ENCODE measurements at places on chromosomes 4 and X.

DNA sequence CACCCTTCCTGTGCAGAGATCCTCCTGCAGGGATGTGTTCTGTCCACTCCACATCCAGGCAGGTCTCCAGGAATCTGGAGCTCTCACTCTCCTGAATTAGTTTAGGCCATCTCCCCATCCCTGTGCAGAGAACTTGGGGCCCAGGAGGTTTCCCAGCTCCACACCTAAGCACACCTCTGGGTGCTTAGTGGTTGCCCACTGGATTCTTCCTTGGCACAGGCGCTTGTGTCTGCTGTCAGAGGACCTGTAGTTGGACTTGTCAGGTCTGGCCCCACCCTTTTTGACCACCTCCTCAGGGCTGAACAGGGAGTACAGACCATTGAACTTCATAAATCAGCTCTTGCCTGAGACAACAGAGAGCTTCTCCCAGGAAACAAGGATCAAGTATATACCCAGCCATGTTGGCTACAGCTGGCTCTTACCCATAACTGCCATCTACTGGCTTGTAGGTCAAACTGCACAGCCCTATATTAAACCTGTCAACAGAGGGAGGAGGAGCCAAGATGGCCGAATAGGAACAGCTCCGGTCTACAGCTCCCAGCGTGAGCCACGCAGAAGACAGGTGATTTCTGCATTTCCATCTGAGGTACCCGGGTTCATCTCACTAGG is 275.5 kb downstream of the PPARGC1A start:
- DNase-seq, result no peak

- DNase-seq, result no peak
Measured at GRCh38 chrX:36856849-36857248, 151.3 kb upstream of the FAM47C start.

DNA sequence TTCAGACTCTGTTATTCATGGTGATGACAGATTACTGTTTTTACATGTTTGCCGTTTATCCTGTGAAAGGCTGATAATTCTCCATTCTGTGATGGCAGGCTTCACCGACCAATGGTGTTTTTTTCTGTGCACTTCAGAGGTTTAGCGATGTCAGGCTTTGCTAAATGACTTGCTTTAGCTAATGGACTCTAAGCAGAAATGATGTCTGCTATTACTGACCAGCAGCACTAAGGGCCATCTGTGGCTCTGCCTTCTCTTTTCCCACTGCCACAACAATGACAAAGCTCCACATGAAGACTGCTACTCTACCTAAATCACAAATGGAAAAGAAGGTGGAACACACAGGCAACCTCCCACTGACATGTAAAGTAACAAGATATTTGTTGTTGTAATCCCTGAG is 68.4 kb upstream of the ALB start:
- no peak for DNase-seq

GRCh38 chrX:40391662-40392061 is 189.1 kb upstream of the ATP6AP2 start:
- no peak for DNase-seq

DNA sequence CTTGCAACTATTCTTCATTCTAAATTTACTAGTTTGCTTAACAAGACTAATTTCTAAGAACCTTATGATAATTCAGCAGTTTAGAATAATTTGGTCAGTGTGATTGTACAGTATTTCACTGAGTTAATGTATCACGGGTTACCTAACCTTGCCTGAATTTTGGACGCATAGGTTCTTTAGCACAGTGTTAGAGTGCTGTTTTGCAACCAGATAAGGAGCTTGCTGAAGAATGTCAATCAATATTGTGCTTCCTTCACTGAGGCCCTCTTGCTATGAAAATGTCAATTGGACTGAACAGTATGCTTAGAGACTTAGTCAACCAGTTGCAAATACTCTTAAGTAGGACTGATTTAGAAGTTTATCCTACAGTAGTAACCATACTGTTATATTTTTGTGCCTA is 19.6 kb downstream of the VAMP7 start:
- no peak for DNase-seq

- no peak for DNase-seq
Measured at GRCh38 chr4:168441412-168441811, 38.9 kb downstream of the DDX60L start.

- DNase-seq, result no peak
Measured at GRCh38 chr4:97396605-97397004, 746.7 kb downstream of the STPG2 start.

DNA sequence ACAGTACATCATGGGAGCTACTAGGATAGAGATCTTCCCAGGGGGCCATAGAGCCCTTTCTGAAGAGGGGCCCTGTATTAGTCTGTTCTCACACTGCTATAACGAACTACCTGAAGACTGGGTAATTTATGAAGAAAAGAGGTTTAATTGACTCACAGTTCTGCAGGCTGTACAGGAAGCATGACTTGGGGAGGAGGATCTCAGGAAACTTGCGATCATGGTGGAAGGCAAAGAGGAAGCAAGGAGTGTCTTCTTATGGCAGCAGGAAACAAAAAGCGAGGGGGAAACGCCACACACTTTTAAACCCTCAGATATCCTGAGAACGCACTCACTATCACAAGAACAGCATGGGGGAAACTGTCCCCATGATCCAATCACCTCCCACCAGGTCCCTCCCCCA is 4.2 kb upstream of the SLC9A6 start:
- no peak for DNase-seq

DNA sequence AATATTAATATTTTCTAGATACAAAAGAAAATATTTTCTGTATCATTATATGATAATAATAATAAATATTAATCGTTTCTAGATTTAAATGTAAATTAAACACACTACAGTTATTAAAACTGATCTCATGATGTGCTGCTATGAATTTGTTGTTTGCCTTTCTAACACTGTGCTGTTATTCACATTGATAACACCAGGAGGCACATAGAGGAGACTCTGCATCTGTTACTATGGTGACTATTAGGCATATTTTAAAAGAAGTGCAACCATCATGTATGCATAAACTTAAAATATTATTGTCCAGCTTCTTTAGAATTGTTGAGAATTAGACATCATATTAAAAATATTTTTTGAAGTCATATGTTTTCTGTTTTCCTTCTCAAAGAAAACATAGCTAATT is 11.8 kb upstream of the PDGFC start:
- DNase-seq, result no peak

DNA sequence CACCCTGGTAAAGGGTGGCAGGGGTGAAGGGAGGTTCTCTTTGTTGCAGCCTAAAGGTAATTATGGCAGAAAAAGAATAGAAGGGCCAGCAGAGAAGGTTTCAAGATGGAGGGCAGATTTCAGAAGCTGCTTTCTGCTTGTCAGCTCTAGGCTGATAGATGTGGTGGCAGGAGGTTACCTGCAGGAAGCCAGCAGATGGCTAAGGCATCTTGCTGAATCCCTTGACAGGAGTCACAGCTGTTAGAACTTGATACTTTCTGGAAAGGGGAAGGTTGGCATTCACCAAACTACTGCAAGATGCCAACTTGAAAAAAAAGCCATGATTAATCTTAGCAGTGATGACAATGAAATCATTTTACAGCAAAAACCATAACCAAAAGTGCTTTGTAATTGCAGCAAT is 69.5 kb upstream of the CBLL2 start:
- no peak for DNase-seq

GRCh38 chr4:17324386-17324830 is 187.5 kb downstream of the QDPR start:
- DNase-seq, result no peak

Measured in NCI-H1105 (cell line).